Right renal pelvis (tissue), 4 donors: ENCODE measurements at places on chromosomes 3 and 15. TPM values are rescaled to one million over a fixed set of nuclear protein-coding genes. Genes with fewer than 3 reads are reported as not detected.

Gene GOLGA8T
- polyA plus RNA-seq = not detected

Gene PRR23E
- not detected for polyA plus RNA-seq

Gene CDHR4
- not detected for polyA plus RNA-seq

- DNase-seq = no peak
These were observed 218.6 kb downstream of the SNRPN start for GRCh38 chr15:25173241-25174028.

DNA sequence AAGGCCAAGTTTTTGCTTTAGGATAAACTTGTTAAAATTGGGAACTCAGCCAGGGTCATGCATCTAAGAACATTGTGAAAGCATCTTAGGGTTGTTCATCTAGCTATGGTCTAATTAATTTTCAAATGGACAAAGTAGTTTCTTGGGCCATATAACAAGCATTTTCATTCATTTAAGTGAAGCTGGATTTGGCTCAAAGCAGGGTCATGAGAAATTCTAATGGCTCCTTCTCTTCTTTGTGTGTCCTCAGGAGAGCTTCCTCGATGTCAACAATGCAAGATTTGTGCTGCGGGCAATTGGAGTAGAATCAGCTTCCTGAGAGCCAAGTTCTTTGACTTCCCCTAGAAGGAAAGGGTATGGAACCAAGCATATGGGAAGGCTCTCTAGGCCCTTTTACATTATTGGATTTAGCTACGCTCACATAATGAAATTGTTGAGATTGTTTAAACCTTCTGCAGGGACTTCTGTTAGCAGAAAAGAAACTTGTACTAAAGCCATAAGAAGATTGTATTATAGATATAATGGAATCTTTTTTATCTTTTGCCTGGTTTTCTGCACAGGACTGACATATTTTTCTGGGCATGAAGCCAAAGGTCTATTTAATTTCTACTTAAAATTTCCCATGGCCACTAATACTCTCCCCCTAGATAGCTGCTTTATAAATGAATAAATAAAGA, 1.8 kb upstream of the SAMMSON start:
- DNase-seq = no peak

DNA sequence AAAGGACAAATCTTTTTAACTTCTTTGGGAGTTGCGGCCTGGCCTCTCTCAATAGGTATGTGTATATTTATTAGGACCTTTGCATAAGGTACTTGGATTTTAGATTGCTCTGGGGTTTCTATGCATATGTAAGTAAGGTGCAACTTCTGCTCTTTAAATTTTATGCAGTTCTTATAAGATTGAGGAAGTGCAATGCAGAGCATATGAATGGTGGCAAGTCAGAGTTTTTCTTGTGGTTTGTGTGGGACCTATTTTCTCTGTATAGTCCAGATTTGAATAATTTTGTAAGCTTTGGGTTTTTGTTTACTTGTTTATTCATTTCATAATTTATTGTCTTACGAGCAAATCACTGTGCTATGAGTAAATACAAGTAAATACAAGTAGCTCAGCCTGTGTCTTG, 101.5 kb downstream of the ATG7 start:
- no peak for DNase-seq
